ENCODE measurements at places on chromosomes 3 and 15. TPM values are rescaled to one million over a fixed set of nuclear protein-coding genes. Genes with fewer than 3 reads are reported as not detected.

The TM4SF18 gene
- total RNA-seq = not detected

The EIF3J gene
- 61.1 TPM for total RNA-seq

The KLHL40 gene
- total RNA-seq = not detected

DNA sequence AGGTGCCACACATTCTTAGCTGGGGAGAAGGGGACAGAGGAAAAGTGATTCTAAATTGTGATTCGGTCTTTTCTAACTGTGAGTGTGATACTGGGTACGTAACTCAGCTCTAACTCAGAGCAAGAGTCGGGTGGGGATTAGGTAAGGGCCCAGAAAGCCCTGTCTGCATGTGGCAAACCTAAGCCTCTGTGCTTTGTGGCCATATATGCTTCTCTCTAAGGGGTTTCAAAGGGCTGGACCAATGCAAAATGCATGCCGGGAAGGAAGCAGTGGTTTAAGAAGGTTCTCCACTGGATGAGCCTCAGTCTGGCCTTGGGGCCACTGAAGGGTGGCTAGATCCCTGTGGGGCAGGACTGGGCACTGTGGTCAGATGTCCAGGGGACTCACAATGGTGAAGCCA is 275.8 kb downstream of the PLCL2 start:
- peaks cover 7% of the 10 kb centered on the region for H3K36me3 ChIP-seq
- peaks cover 19% of the 10 kb centered on the region for H3K4me1 ChIP-seq
- no peak overlapping the region for H3K27ac ChIP-seq
- no peak for DNase-seq
- no peaks in the 10 kb centered on the region for H3K27me3 ChIP-seq

GRCh38 chr3:27354161-27354560 is 15.0 kb downstream of the NEK10 start:
- H3K4me3 ChIP-seq = no peak overlapping the region
- H3K27ac ChIP-seq = no peak overlapping the region
- peaks cover 22% of the 10 kb centered on the region for H3K4me1 ChIP-seq
- no peak for DNase-seq
- no peaks in the 10 kb centered on the region for H3K27me3 ChIP-seq

DNA sequence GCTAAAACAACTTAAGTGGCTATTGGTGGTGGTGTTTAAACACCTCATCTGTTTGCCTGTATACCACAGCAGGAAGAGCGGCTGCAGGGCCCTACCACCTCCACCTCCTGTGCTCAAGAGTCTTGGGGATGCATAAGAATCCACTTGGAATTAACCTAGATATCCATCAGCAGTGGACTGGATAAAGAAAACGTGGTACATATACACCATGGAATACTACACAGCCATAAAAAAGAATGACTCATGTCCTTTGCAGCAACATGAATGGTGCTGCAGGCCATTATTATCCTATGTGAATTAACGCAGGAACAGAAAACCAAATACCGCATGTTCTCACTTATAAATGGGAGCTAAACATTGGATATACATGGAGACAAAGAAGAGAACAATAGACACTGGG is 76.8 kb downstream of the SETMAR start:
- H3K36me3 ChIP-seq = peaks cover 9% of the 10 kb centered on the region
- H3K4me3 ChIP-seq = no peak overlapping the region
- no peaks in the 10 kb centered on the region for H3K27me3 ChIP-seq
- H3K4me1 ChIP-seq = no peaks in the 10 kb centered on the region
- no peak for DNase-seq

DNA sequence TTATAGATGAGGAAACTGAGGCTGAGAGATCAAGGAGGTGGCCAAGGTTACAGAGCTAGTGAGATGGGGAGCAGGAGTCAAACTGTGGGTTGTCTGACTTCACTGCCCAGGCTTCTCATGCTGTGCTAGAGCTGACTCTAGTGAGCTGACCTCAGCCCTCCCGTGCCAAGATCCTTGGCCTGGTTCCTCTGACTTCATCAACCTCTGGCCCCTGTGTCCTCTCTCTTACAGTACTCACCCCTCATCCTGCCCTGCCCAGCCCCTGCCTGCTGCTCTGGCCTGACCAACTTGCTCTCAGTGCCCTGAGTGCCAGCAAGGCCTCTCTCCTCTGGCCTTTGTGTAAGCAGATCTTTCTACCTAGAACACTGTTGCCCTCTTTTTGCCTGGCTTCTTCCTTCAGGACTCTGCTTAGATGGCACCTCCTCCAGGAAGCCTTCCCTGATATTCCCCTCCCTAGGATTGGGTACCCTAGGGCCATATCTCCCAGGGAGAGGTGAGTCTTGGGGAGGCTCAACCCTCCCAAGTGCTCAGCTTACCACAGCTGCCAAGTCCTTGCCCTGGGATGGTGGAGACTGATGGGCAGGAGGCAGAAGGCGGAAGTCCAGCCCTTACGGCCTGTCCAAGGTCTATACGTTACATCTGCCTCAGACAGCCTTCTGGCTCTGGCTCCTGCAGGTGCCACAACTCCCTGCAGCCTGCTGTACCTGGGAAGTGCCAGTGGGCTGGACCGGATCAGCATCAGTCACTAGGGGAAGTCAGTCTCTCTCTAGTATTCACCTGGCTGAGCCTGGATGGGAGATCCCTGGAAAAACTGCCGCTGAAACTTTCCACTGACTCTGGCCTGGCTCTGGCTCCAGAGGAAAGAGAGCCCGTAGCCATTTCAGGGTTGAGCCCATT is 36.3 kb upstream of the FAM107A start:
- H3K4me3 ChIP-seq = no peak overlapping the region
- H3K36me3 ChIP-seq = no peaks in the 10 kb centered on the region
- H3K4me1 ChIP-seq = peaks cover 6% of the 10 kb centered on the region

GRCh38 chr3:112647122-112647521 is 6.2 kb upstream of the CCDC80 start:
- DNase-seq = no peak
- H3K27me3 ChIP-seq = peaks cover 13% of the 10 kb centered on the region
- no peak overlapping the region for H3K4me3 ChIP-seq
- peaks cover 23% of the 10 kb centered on the region for H3K4me1 ChIP-seq

- no peaks in the 10 kb centered on the region for H3K27me3 ChIP-seq
- H3K4me1 ChIP-seq = no peaks in the 10 kb centered on the region
- no peak overlapping the region for H3K4me3 ChIP-seq
These were observed 320.1 kb upstream of the WNT5A start for GRCh38 chr3:55807210-55807609.

- H3K4me3 ChIP-seq = no peak overlapping the region
- DNase-seq = no peak
- H3K27me3 ChIP-seq = no peaks in the 10 kb centered on the region
- H3K36me3 ChIP-seq = peaks cover 6% of the 10 kb centered on the region
- H3K4me1 ChIP-seq = peaks cover 23% of the 10 kb centered on the region
- no peak overlapping the region for H3K27ac ChIP-seq
These were observed 18.6 kb downstream of the SPCS1 start for GRCh38 chr3:52724511-52724910.

DNA sequence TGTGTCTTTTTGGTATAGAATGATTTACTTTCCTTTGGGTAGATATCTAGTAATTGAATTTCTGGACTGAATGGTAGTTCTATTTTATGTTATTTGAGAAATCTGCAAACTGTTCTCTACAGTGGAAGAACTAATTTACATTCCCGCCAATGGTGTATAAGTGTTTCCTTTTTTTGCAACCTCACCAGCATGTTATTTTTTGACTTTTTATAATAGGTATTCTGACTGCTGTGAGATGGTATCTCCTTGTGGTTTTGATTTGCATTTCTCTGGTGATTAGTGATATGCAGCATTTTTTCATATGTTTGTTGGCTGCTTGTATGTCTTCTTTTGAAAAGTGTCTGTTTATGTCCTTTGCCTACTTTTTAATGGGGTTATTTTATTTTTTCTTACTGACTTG is 607.2 kb downstream of the OTOL1 start:
- DNase-seq = no peak
- no peak overlapping the region for H3K4me3 ChIP-seq
- H3K4me1 ChIP-seq = no peaks in the 10 kb centered on the region
- H3K36me3 ChIP-seq = no peaks in the 10 kb centered on the region
- H3K27me3 ChIP-seq = no peaks in the 10 kb centered on the region
- H3K27ac ChIP-seq = no peak overlapping the region

- H3K36me3 ChIP-seq = peaks cover 2% of the 10 kb centered on the region
- no peak overlapping the region for H3K27ac ChIP-seq
- H3K4me3 ChIP-seq = peak overlapping the region; percentile 14
These were observed 4.8 kb upstream of the BCL6 start for GRCh38 chr3:187750006-187750512.

GRCh38 chr3:130850843-130851242 is 43.0 kb upstream of the ATP2C1 start:
- H3K27me3 ChIP-seq = peaks cover 65% of the 10 kb centered on the region
- H3K36me3 ChIP-seq = no peaks in the 10 kb centered on the region
- H3K4me3 ChIP-seq = peak overlapping the region; percentile 72

DNA sequence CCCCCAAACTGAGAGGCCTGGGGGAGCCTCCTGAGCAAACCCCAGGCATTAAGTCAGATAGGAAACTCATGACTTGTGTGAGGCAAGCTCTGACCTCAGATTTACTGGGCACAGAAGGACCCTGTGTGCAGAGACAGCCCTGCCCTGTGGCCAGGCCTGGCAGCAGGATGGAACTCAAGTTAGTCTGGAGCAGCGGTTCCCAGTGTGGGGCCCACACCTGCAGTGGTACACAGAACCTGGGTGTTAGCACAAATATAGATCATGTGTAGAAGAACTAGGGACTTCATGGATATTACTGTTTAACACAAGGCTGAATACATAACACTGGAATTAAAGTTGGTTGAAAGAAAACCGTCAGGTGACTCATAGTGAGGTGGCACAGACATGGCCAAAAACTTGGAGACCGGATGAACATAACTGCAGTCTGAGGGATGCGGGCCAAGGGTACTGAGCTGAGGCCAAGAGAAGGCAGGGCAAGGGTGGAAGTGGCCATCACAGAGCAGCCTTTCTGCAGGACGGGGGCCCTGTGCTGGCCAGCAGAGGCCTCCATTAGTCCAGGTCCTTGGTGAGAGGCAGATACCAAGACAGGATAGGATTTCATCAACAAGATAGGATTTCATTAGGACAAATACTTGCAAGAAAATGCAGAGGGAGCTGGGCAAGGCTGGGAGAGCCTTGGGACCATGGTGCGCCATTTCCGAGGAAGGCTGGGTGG is 40.9 kb downstream of the IRAK2 start:
- peaks cover 41% of the 10 kb centered on the region for H3K4me1 ChIP-seq
- peak overlapping the region; percentile 29 for H3K27ac ChIP-seq
- no peaks in the 10 kb centered on the region for H3K27me3 ChIP-seq
- DNase-seq = no peak

DNA sequence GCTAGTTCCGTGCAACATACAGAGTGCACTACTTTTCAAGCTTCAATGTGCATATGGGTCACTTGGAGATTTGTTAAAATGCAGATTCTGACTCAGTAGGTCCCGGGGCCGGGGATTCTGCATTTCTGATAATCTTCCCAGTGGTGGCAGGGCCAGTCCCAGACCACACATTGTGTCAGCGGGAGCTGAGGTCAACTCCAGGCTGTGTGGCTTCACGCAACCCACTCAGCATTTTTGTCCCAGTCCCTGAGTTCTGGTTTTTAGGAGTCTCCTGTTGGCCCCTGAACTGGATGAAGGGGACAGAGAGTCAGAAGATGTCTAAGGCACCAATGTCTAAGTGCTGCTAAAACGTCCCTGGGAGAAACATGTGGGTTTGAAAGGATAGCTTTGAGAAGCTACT is 26.1 kb upstream of the CCDC174 start:
- DNase-seq = no peak

DNA sequence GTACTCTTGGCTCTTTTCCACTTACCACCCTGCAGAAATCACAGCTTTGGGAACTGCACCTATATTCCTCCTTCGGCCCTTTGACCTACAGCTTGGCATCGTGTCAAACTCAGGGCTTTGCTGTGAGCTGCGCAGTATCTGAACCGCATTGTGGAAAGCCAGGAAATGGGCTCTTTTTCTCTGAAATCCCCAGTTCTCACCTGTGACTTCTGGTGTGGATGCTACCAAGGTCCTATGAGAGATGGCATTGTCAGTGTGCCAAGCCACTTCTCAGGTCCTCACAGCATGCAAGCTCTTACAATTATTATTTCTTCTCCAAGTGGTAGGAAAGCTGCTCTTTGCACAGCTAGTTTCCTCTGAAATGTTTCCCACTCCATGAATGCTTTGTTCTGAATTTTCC is 450.6 kb upstream of the TBL1XR1 start:
- no peak overlapping the region for H3K27ac ChIP-seq
- no peaks in the 10 kb centered on the region for H3K27me3 ChIP-seq
- peak overlapping the region; percentile 65 for H3K4me3 ChIP-seq
- no peak for DNase-seq
- no peaks in the 10 kb centered on the region for H3K36me3 ChIP-seq

Data from activated T-cell treated with anti-CD3 and anti-CD28 coated beads, Interleukin-2, amount 50 U/mL, for 72 hours (primary cell).